ENCODE measurements at places on chromosomes 4 and X.

GRCh38 chrX:116239944-116240840 lies 69.6 kb downstream of the AGTR2 start:
- no peak for DNase-seq

- DNase-seq = no peak
Measured at GRCh38 chr4:26819478-26820095, 41.1 kb upstream of the STIM2 start.

- no peak for DNase-seq
Measured at GRCh38 chr4:76723373-76723772, 174.6 kb downstream of the SOWAHB start.

GRCh38 chr4:27350161-27350560 lies 489.5 kb downstream of the STIM2 start:
- DNase-seq = no peak

GRCh38 chr4:137819964-137820383 lies 287.7 kb upstream of the PCDH18 start:
- no peak for DNase-seq

DNA sequence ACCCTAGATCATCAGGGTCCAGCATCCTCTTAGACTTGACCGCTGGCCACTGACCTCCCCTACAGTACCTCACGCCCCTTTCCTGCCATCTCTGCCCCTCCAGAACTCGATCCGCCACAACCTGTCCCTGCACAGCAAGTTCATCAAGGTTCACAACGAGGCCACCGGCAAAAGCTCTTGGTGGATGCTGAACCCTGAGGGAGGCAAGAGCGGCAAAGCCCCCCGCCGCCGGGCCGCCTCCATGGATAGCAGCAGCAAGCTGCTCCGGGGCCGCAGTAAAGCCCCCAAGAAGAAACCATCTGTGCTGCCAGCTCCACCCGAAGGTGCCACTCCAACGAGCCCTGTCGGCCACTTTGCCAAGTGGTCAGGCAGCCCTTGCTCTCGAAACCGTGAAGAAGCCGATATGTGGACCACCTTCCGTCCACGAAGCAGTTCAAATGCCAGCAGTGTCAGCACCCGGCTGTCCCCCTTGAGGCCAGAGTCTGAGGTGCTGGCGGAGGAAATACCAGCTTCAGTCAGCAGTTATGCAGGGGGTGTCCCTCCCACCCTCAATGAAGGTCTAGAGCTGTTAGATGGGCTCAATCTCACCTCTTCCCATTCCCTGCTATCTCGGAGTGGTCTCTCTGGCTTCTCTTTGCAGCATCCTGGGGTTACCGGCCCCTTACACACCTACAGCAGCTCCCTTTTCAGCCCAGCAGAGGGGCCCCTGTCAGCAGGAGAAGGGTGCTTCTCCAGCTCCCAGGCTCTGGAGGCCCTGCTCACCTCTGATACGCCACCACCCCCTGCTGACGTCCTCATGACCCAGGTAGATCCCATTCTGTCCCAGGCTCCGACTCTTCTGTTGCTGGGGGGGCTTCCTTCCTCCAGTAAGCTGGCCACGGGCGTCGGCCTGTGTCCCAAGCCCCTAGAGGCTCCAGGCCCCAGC lies 5.2 kb downstream of the FOXO4 start:
- no peak for DNase-seq

DNA sequence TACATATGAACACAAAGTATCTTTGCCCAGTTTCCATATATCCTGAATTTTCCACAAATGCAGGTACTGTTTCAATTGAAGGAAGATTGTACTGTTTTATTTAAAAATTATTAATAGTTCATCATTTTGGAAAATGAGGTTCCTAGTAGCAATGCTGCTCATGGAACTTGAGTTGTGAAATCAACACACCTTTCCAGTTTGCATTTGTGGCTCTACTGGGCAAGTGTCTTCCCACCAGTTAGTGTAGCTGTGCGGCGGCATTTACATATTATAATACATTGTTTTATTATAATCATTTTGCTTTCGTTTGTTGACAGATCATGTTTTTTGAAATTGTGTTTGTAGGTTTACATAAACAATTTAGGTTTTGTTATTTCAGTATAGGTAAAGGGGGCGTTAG lies 2.0 kb upstream of the DDX3X start:
- no peak for DNase-seq

- DNase-seq = no peak
Measured at GRCh38 chrX:100649550-100650356, 5.8 kb downstream of the SRPX2 start.

Measured in NCI-H187 treated with DMSO at 0.1 percent for 48 hours (cell line).